RCC 7860 (cell line): ENCODE measurements at places on chromosomes 6 and 20.

DNA sequence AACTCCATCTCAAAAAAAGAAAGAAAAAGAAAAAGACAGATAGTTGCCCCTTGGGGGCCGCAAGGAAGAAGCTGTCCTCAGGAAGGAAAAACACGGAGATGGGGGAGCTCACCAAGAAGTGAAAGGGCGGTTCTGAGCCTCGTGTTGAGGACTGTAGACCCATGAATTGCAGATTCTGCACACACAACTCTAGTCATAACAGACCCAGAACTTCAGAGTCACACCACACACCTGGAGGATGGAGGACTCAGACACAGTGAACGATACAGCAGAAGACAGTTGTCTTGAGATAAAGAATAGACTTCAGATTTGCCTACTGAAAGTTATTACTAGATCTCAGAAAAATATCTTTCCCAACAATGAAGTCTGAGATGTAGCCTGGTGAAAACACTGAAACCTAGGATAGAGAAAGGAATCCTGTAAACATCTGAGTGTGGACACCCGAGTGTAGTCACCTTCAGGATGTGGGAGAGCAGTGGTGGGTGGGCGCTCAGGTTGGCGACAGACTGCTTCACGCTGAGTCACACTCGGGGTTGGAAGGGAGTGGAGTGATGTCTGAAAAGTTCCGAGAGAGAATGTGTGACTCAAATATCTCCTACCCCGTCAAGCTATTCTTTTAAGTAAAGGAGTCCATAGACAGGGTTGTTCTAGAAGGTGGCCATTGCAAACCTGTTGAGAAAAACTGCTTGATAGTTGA lies 88.1 kb downstream of the MAP3K4 start:
- peak; percentile 74 for DNase-seq

DNA sequence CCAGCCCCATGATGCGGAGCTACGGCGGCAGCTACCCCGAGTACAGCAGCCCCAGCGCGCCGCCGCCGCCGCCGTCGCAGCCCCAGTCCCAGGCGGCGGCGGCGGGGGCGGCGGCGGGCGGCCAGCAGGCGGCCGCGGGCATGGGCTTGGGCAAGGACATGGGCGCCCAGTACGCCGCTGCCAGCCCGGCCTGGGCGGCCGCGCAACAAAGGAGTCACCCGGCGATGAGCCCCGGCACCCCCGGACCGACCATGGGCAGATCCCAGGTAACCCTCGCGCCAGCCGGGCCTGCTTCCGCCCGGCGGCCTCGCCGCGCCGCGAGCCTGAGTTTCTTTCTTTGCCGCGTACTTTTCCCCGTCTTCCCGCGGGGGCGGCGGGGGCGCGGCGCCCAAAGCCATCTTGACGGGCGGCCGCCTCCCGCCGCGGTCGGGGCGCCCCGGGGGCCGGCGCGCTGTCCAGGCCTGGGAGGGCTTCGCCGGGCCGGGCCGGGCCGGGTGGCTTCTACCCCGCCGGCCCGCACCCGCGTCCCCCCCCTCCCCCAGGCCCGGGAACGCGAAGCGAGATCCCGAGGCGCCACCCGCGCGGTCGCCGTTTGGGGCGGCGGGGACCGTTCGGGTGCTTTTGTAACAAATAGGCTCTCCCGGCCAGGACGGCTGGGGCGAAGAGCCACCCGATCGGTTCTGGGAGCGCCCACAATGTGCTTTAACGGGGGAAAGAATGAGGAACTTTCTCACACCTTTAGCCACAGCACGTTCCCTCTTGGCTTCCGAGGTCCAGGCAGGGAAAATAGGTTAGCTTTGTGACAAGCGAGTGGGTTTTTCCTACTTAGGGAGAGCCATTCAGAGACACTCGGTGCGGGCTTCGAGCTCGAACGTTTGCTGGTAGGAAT lies 2.3 kb downstream of the ARID1B start:
- no peak for DNase-seq

- no peak for DNase-seq
These were observed 27.8 kb downstream of the ELOVL5 start for GRCh38 chr6:53320964-53321363.

DNA sequence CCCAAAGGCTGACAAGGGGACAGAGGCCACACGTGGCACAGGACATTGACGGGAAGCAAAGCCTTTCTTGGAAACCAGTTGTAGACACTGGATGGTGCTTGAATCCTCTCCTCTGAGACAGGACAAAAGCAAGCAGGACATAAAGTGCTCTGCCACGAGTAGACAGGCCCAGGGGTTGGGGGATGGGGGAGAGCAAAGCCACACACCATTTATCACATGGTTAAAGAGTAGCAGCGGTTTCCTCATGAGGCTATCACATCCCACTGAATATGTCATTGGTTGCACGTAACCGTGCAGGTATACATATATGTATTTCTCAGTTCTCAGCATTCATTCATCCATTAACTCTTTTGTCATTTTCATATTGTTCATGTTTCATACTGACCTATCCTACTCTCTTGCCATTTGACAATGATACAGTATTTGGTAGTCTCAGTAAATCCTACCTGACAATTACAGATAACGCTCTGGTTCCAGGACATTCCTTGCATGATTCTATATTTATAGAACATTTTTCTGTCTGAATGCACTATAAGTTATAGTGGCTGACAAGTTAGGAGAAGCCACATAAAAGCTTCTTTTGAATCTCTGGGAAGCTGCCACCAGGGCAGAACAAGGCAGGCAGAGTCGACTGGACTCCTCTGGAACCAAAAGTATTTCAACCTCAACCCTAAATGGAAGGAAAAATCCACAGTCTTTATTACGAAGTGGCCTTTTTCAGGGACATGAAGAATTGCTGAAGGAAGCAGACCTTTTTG lies 23.5 kb downstream of the METTL24 start:
- no peak for DNase-seq

- DNase-seq, result peak; percentile 30
These were observed 862.6 kb upstream of the MAN1A1 start for GRCh38 chr6:120211955-120212792.

DNA sequence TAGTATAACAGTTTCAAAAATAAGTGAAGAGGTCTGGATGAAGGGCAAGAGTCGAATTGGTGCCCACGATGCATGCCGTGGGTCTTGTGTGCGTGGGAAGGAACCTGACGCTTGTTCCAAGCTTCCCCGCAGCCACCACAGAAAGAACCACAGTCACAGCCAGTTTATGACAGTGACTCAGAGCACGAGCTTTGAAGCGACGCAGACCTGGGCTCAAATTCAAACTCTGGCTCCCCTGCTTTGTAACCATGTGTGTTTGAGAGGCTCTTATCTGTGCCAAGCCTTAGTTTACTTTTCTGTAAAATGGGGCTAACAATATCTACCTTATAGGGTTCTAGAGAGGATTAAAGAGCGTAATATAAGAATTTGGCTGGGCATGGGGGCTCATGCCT lies 65.5 kb downstream of the SYNJ2 start:
- DNase-seq, result peak; percentile 90

DNA sequence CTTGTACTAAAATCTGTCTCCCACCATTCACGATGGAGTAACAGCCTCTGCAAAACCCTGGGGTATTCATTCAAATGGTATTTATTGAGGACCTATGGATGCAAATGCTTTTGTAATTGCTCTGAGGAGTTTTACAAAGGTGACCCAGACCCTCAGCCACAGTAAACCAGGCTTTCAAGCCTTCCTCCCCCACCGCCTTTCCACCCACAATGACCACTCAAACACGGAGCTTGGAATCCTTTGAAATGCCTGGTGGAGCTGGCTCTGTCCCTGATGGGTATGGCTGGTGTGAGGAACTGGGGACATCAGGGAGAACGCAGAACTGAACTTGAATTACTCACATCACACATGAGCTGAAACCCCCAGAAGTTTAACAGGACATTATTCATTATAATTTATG lies 246.4 kb downstream of the CDH26 start:
- DNase-seq, result no peak

- DNase-seq, result no peak
These were observed 48.9 kb upstream of the OLIG3 start for GRCh38 chr6:137543114-137543513.

DNA sequence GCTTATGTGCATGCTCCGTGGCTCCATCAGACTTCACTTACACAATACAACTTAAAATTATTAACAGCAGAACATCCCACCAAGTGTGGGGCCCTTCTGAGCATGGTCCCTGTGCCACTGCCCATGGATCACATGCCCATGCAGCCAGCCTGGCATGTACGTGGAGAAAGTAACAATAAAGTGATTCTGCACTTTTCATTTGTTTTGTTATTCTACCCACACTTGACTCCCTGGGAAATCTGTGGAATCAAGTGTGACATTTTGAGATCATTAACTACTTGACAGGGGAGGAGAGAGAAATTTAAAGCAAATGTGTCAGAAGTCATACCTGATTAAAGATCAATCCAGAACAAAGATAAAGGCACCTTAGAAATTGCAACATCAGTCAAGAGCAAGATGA lies 112.0 kb downstream of the ISM1 start:
- DNase-seq, result peak; percentile 71

DNA sequence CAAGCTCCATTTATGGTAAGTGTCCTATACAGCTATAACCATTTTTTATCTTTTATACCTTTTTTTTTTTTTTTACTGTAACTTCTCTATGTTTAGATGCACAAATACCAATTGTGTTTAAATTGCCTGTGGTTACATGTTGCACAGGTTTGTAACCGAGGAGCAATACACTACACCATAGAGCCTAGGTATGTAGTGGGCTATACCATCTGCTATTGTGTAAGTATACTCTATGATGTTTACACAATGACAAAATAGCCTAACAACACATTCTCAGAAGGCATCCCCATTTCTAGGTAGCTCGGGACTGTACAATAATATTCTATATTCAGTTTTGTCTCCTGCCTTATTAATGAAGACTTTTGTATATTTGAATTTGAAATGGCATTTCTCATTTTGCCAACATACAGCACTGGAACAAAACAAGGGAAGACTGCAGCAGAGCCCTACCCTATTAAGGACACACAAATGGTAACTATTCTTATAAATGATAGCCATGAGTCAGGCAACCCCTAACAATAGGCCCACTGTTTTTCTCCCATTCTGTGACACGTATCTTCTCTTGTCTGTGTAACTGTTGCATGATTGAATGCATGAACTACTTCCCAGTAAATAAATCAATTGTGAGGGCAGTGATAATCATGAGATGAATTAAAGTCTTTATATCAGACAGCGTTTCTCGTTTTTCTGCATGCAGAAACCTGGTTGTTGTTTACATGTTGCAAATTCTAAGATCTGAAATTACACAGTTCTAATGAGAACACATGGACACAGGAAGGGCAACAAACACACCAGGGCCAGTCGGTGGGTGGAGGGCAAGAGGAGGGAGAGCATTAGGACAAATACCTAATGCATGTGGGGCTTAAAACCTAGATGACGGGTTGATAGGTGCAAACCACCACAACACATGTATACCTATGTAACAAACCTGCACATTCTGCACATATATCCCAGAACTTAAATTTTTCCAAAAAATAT lies 173.9 kb downstream of the EPM2A start:
- DNase-seq, result no peak

DNA sequence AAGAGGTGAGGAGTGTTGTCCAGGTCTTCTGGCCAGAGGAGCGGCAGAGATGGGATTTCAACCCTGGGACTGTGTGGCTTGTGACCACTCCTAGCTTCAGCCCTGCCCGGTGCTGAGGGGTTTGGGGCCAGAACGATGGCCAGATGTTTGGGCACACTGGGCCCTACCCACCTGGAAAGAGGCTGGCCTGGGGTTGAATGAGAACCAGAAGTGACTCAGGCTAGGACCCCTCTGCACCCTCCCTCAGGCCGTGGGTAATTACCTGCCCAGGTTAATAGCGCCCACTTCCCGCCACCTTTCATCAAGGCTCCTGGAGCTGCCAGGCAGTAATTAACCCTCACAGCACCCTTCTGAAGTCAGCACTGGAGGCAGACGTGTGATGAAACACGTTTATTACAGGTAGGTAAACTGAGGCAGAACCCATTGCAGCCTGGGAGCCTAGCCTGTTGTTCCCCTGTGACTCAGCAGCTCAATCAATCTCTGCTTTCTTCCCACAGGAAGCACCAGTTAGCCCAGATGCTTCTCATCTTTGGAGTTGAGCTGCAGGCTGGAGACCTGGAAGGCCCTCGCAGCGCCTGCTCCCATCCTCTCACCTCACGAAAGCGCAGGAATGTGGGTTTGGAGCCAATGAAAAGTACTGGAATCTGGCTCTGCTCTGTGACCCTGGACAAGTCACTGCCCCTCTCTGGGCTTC lies 120.8 kb downstream of the CEBPB start:
- no peak for DNase-seq

DNA sequence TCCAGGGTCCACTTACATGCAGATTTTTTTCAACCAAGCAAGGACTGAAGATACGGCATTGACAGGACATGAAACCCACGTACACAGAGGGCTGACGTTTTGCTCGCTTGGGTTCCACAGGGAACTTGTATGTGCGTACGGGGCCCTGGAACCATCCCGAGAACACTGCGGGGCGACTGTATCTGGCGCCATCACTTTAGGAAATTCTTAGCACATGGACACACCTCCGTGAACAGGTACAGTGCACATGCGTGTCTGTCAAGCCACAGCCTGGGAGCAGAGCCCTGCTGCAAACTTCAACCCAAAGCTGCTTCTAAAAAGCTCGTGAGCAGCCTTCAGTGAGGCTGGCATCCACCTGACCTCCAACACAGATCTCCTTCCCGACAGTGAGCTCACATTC lies 37.3 kb downstream of the TAF4 start:
- no peak for DNase-seq

DNA sequence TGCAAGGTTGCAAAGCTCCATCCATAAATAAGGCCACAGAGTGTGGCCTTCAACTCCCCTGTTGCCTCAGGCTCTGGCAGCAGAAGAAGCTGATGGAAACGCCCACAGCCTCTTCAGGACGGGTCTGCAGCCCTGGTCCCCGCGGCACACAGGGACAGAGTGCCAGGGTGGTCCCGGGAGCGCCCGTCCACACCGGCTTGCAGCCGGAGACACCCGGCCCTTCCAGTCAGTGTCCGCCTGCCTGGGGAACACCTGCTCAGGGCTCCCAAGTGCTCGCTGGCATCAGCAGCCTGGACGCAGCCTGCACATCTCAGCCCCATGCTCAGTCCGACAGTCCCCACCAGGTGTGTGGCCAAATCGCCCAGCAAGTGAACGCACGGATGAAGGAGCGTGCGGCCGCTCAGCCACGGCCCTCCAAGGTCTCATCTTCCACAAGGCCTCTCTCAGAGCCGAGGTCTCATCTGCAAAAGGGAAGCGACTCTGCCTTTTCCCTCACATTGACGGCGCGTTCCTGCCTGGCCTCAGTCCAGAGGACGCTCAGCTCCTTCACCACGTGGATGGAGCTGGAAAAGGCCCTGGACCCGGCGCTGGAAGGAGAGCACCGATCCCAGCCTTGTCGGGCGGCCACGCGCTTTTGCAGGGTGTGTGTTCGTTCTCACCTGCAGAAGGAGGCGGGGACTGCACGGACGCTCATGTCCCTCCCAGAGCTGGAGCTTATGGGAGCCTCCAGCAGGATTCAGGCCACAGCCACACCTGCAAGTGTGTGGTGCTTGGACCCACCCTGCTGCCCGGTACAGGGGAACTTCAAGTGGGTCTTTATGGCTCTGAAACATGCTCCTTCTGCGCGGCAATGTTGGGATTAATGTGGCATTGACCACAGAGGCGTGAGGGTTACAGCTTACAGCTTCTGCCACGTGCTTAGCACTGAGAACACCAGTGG lies 180.4 kb downstream of the DLL1 start:
- no peak for DNase-seq
